ENCODE measurements at places on chromosomes 2 and 18.
A peak's percentile ranks its signal among the peaks of the same experiment; 100 is the strongest.

GRCh38 chr2:98487806-98488189 lies 43.1 kb downstream of the INPP4A start:
- peak; percentile 59 for DNase-seq

DNA sequence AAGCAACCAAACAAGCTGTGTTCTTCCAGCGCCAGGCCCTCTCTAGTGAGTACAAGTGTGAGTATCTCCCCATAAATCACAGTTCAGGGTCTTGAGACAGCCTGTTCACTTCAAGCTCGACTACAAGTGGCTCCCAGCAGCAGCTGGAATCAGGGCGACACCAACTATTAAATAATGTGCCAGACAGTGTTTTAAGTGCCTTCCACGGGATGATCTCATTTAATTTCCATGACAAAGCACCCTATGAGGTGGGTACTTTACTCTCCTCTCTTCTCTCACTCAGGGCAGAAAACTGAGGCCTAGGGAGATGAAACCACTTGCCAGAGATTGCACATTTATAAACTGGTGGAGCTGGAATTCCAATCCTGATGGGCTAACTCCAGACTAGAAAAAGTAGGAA lies 2.6 kb upstream of the FAM136A start:
- DNase-seq, result no peak

- no peak for DNase-seq
Observed at GRCh38 chr2:99643787-99644418, 154.1 kb upstream of the REV1 start.

- DNase-seq, result peak; percentile 12
Observed at GRCh38 chr2:134917360-134917865, 1.2 kb upstream of the CCNT2 start.

DNA sequence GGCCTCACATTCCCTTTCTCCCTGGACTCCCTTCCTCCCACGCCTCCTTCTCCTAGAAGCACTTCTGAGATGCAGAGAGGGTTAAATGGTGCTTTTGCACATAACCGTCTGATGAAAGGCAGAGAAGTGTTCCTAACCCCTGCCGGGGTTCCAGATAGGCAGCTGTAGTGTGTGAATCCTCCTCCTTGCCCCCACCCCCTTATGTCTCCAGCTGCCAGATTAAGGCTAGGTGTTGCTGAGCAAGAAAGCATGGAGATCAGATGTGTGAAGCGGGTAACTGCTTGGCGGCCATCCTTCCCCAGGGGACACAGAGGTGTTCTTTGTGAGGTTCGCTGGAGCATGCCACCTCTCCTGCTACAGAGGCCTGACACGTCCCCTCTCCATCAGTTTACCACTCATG lies 88.3 kb downstream of the NRP2 start:
- DNase-seq, result no peak
